Stomach (tissue), 19 donors: ENCODE measurements at places on chromosomes 7 and 10.

DNA sequence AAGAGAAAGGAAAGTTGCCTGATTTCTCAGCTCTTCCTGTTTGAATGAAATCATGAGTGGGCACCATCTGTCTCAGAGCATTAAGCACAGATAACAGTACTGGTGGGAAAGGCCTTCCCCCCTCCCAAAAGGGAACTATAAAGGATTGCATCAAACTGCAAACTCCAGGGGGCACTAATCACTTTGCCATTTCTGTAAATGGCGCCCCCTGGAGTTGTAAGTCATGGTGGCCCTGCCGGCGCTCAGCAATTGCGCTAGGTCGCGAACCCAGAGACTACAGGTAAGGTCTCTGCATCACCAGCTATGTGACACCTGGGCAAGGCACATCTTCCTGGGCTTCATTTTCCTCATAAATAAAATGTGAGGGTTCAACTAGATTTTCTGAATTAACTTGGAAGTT lies 11.1 kb downstream of the LRRC4 start:
- no peak for DNase-seq

DNA sequence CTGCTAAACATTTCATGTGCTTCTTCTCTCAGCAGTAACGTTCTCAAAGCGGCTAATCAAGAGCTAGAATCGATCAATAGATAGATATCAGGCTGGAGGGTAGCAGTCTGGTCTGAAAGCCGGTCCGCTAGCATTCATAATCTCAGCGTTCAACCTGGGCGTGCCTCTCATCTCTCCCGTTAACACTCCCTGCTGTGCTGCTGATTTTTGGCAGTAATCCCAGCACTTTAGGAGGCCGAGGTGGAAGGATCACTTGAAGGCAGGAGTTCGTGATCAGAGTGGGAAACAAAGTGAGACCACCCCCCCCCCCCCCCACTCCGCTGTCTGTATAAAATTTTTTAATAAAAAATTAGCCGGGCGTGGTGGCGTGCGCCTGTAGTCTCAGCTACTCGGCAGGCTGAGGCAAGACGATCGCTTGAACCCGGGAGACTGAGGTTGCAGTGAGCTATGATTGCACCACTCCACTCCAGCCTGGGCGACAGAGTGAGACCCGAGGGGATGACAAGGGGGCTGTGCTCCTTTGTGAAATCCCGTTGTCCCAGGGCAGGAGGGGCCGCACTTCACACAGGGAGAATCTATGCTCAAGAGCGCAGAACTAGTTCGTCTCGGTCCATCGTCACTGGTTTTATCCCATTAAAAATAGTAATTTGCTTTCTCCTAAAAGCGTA lies 624 bp upstream of the CEP55 start:
- no peak for DNase-seq

- no peak for DNase-seq
Observed at GRCh38 chr7:95056107-95056739, 148.8 kb downstream of the PPP1R9A start.

DNA sequence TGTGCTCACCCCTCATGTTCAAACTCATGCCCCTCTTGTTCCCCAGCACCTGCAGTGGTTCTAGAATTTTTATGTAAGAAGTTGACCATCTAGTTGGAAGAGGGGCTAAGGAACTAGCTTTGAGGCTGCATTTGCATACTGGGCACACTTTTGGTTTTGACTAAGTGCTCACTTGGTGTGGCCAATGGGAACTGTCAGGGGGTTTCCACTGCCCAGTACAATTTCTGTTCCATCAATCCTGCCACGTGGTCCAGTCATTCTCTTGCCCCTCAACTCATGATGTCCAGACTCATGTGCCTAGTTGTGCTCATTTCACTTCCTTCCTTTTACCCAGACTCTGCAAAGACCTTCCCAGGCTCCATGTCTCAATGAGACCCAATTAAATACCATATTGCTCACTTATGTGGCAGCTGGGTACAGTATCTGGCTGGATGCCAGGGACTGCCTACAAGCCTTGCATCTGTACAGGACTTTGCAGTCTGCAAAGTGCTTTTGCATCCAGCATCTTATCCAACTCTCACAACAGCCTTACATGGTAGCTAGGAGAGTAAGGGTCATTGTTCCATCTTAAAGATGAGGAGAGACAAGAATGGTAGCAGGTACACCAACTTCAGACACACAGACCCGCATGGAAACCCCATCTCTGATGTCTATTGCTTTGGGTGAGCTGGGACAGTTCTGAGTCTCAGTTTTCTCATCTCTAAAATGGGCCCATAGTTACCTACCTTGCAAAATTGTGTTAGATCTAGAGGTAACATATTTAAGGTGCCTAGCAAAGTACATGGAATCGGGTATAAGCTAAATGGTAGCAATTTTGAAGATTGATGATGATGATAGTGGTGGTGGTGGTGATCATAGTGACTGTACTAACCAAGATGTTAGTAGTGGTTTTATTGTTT lies 30.1 kb upstream of the KCNMA1 start:
- no peak for DNase-seq

- no peak for DNase-seq
Observed at GRCh38 chr10:67807855-67808456, 30.0 kb downstream of the DNAJC12 start.
